ENCODE measurements at places on chromosomes 7 and 10.

- no peak for DNase-seq
Observed at GRCh38 chr10:84626397-84627087, 298.2 kb downstream of the CCSER2 start.

DNA sequence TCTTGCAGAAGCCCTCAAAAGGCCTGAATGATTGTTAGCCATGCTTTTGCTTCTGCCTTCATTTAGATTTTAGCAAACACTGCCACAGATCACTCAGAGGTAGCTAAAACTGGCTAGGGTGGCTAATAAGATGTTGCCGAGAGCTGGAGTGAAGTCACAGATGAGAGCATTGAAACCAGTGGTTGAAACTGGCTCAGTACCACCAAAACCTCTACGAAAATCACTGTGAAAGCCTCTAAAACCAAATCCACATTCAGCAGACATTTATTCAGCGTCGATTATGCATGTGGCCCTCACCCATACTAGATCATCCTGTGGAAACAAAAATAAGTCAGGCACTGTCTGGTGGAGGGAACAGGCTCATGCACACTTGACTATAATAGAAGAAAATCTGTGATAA lies 50.8 kb downstream of the PIK3CG start:
- DNase-seq: no peak

DNA sequence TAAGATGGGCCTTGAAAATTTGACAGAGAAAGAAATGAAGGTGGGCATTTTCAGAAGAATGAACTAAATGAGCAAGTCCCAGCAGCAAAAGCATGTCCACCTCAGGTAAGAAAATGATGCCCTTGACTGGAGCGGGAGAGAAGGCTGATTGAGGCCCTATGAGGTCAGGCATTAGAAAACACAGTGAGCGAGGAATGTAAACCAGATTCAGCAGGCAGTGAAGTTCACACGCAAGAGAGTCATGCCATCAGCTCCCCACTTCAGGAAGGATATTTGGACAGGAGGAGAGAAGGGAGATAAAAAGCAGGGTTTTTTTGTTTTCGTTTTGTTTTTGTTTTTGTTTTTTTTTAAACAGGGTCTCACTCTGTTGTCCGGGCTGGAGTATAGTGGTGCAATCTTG lies 166.4 kb downstream of the PPP1R17 start:
- DNase-seq: no peak

DNA sequence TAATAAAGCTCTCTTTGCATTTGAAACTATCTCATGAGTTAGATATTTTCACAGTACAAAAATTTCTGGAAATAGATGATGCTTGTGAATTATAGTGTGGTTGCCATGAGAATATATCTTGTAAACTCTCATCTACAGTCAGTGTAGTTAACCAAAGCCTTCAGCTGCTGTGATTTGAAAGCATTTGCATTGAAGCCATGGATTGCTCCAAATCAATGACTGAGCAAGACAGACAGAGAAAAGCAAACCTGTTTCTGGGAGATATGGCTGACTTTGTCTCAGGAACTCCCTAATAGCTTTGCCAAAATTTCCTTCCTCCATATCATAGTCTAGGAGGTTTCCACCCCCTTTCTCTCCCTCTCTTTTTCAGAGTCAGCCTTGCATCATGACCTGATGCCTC lies 955.3 kb downstream of the REEP3 start:
- no peak for DNase-seq

DNA sequence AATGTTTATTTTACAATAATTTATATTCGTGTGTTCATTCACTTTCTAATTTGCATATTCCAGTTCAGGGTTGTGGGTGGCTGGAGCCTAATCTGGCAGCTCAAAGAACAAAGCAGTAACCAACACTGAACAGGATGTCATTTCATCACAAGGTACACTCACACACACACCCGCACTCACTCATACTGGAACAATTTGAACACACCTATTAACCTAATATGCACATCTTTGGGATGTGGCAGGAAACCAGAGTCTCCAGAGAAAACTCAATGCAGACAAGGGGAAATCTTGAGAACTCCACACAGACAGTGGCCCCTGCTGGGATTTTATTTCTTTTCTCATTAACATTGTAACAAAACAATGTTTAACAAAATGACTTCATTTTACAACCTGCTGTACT lies 97.4 kb downstream of the TWIST1 start:
- no peak for DNase-seq

All from HAP-1 (cell line).